ENCODE measurements at places on chromosomes 1 and 21.

GRCh38 chr1:186054003-186054402 is 319.8 kb downstream of the HMCN1 start:
- DNase-seq, result no peak

GRCh38 chr1:223621312-223621734 is 44.2 kb downstream of the CAPN8 start:
- no peak for DNase-seq

DNA sequence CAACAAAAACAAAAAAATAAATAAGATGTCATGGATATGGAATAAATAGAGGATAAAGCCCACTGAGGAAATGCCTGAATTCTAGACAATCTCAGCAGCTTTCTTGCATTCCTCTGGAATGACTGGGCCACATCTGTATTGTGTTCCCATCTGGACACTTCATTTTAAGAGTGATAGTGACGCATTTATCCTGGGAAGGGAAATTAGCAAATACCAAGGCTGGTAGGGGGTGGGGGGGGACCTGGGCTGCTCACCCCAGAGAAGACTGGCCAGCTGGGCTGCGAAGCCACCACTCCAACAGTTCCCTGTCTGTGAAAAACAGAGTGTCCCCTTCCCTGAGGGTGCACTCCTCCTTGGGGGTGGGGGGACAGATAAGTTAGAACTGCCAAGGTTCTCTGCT is 106.3 kb downstream of the HIVEP3 start:
- no peak for DNase-seq

DNA sequence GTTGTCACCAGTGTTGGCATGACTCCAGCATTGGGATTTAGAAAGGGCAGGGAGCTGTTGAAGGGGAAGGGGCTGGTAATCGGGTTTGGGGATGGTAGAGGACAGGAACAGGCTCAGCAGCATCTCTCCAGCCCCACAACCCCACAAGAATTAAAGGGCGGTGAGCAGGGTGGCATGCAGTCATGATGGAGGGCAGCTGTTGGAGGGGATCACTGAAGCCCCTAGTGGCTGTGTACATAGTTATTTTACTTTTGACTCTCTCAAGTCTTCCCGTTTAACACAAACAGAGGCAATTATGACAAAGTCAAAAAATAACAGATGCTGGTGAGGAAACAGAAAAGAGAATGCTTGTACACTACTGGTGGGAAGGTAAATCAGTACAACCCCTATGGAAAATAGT is 213.8 kb downstream of the URB2 start:
- DNase-seq, result no peak
